ENCODE measurements at places on chromosomes 7 and 10.

- DNase-seq: no peak
Observed at GRCh38 chr7:106281585-106282318, 3.0 kb downstream of the NAMPT start.

- peak; percentile 98 for DNase-seq
Observed at GRCh38 chr7:108358553-108358952, 97.7 kb downstream of the NRCAM start.

- no peak for DNase-seq
Observed at GRCh38 chr10:117472872-117473271, 69.7 kb upstream of the EMX2 start.

DNA sequence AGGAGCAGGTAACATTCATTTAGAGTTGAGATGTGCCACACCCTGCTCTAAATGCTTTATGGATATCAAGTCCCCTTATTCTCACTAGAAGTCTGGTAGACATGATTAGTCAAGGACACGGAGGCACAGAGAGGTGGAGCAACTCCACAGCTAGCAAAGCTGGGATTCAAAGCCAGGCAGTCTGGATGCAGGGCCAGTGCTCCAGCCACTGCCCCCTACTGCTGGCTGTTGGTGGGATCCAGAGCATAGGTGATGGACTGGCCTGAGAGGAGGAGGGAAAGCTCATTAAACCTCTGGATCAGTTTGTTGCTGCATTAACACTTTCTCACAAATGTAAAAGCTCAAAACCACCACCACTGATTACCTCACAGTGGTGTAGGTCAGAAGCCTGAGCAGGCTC, 22.6 kb upstream of the KBTBD2 start:
- DNase-seq: no peak

- DNase-seq: peak; percentile 6
Observed at GRCh38 chr7:87886875-87887274, 10.6 kb downstream of the DBF4 start.

DNA sequence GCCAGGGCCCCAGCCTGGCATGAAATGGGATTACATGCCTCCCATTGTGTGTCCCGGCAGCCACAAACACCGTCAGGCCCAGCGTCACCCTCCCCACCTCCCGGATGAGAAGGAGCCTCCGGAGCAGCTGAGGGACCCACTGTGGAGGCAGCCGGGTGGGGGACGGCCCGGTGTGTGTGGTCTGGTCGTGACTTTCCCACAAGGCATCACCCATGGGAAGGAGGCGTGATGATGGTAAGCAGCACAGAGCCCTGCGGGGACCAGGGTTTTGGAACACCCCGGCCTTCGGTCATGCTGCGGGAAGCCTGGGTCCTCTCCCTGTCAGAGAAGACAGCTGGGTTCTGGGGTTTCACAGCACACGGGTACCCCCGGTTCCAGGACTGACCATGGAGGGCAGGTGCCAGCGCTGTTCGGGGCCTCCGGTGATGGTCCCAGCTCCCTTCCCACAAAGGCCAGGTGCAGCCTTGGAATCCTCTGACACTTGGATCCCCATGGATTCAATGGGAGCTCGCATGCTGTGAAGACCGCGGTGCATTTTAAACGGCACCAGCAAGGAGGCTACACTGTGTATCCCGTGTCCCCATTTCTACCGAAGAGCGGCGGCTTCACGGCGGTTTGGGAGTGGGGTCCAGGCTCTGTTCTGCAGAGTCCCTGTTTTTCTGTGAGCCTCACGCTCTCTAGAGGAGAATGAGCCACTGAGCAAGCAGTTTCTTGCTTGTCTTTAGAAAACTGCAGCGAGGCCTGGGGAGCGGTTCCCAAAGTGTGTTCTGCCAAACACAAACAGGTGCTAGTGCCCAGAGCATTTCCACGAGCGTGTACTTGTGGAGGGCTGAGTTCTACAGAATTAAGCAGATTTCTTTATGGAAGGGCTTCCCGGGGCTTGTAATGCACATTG, 336.0 kb downstream of the ADARB2 start:
- no peak for DNase-seq

GRCh38 chr7:26189697-26190096, 10.8 kb downstream of the HNRNPA2B1 start:
- no peak for DNase-seq

Data from foreskin fibroblast (primary cell).